Omental fat pad (tissue), 4 donors: ENCODE measurements at places on chromosomes 4 and X. TPM values are rescaled to one million over a fixed set of nuclear protein-coding genes. Genes with fewer than 3 reads are reported as not detected.

SPINK2 gene
- 5.7 TPM for total RNA-seq

TMEM47 gene
- 24.5 TPM for total RNA-seq

- DNase-seq = no peak
Measured at GRCh38 chr4:122806981-122807679, 19.5 kb upstream of the FGF2 start.

DNA sequence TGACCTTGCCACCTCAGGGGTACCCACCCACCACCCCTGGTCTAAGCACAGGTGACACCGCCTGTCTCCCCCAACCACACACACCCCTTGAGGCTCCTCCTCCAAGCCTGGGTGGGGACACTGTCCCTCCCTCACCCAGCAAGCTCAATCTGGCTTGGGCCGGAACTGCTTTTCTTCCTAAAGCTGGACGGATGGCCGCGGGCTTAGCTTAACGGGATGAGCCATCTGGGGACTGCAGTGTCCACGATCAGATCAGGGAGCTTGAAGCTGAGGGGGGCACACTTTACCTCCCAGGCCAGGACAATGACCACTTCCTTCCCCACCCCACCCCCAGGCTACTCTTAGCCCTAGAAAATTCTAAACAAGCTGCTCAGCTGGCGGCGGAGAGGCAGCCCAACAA lies 1.0 kb upstream of the SLC6A8 start:
- DNase-seq = no peak

DNA sequence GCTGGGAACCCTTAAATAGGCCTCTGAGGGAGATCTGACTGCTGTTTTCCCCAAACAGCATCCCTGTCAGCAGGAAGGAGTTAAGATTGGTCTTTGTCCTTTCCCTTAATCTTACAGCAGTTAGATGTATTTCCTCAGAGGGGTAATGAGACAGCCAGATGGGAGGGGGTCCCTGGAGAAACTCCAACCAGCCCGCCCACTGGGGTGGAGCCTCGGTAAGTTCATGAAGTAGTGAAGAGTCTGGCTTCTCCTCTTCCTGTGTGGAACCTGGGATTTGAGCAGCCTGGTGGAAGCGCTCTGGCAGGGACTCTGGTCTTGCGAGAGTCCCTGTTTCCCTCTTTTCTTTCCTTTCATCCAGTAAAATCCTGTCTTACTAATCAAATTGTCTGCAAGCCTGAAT lies 330.0 kb downstream of the TLL1 start:
- DNase-seq = no peak

DNA sequence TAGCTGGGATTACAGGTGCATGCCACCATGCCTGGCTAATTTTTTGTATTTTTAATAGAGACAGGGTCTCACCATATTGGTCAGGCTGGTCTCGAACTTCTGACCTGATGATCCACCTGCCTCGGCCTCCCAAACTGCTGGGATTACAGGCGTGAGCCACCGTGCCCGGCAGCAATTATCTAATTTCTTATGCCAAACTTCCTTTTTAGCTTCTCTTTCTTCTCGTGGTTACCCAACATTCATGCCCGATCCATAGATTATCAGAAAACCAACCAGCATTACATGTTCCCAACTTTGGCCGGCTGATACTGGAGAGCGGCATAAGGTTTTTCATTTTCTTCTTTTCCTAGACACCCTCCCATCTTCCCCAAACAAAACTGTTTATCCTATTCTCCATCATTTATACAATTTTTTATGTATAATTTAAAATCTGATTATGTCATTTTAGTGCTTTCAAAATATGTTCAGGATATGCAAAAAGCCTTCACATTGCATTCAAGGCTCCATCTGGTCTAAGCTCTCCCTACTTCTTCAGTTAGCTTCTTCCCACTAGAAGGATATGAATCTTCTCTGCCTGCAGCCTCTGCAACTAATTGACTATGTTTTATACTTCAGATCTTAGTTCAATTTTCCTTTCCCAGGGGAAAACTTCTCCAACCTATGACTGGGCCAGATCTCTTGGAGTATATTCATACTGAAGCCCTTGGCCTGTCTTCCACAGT lies 8.7 kb downstream of the SLC7A11 start:
- DNase-seq = no peak

DNA sequence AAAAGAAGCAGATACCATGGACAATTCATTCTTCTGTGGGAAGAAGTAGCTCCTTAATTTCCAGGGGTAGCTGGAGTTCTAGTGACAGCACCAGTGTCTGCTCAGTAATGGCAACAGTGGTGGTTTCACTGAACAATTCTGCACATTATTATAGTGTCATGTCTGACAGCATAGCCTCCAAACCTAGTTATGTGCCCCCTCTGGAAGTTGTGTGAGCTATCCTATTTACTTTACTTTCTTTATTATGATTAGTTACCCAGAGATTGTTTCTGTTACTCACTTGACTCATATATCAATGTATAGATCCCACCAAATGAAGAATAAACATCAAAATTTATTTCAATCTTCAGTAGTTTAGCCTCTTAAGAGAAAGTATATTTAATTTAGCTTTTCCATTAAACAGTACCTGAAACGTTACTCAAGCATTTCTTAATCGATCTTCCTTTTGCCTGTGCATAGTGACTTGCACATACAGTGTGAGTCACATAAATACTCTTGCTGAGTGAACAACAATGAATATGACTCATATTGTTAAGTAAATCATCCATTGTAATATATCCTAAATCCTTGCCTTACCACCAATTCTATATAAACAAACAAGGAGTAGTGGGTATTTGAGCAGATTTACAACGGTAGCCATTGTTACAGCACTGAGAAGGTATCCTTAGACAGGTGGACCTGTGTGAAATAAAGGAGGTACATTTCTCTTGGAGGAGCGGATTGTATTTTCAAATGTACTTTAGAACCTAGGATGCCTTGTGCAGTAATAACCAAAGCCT lies 534.7 kb downstream of the ANKRD50 start:
- DNase-seq = no peak

DNA sequence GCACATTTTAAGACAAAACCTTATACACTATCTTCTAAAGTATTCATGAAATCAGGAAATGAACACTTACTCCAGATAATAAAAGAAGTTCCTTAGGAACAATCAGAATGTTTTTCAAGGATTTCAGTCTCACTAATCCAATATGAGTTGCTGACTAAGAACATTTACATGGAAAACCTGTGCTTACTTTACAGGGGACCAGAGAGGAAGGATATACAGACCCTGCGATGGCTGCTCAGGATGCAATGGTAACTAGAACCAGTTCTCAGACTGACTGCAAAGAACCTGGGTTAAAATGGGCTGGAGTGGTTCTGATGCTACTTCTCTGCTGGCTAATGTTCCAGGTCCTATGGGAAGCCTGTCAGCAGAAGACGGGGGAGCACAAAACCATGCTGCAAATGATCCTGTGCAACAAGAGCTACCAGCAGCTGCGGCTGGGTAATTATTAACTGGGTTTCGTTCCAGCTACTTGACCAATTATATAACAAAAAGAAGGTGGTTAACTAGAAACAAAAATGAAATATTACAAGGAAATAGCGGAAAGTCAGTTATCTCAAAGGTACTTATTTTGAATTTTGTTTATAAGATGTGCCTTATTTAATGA lies 85.3 kb downstream of the ANXA10 start:
- no peak for DNase-seq

DNA sequence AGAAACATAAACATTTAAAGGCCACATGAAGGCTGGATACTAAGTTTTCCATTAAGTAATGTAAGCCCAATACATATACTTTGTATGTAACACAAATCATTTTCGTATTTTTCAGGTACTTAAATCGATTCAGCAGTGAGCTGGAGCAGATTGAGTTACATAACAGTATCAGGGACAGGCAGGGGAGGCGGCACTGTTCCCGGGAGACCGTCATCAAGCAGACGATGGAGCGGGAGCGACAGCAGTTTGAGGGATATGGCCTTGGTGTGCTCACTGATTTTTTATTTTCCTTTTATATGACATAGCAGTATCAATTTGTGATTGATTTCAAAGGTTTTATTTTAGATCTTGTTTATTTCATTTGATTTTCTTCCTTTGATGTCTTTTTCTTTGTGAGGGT lies 20.7 kb downstream of the TMA16 start:
- DNase-seq = no peak

DNA sequence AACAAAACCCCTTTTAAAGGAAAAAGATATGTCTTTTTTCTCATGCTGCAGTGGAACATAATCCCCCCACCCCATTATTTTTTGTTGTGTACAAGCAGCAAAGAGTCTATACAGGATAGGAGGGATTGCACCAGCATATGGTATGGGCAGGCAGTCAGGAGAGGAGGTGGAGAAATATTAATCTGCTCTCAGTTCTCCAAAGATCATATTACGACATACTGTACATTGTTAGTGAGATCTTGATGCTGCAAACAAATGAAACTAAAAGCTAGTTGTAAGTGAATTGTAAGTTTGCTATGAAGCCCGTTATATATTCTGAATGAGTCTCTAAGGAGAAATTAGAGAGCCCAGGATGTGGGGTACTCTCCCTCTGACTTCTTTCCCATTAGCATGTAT lies 75.3 kb downstream of the RAPGEF2 start:
- DNase-seq = no peak

DNA sequence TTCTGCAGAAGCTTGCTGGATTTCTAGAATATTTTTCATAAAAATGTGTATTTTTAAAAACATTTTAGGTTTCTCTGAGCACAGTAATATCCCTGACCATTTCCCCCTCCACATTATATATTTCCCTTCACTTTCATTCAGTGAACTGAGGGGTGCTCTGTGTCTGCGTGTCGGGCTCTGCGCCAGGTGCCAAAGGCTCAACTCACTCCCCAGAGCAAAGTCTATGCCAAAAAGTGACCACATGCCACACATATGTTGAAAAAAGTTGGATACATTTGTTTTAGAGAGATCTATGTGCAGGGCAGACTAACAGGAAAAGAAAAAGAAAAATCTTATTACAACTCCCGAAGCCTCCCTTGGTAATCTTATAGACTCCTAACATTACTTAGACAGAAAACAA lies 233.7 kb downstream of the MGST2 start:
- DNase-seq = no peak

DNA sequence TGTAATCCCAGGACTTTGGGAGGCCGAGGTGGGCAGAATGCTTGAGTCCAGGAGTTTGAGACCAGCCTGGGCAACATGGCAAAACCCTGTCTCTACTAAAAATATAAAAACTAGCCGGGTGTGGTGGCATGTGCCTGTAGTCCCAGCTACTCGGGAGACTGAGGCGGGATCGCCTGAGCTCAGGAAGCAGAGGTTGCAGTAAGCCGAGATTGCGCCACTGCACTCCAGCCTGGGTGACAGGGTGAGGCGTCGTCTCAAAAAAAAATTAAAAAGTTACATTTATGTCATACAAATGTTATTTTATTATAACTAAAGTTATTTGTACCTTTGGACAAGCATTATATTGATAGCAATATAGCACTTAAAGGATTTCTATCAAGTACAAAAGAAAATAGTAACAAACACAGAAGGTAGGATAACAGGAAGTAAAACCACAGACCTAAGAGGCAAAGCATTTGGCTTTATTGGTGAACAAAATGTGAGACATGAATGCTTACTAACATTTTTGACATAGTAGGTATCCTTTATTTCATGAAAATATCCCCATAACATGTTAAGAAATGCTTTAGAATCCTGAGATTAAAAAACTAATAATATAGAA lies 51.5 kb downstream of the TMEM165 start:
- no peak for DNase-seq

GRCh38 chrX:87098477-87098876 lies 419.1 kb upstream of the KLHL4 start:
- DNase-seq = no peak

- DNase-seq = no peak
Measured at GRCh38 chr4:64584981-64585557, 175.8 kb upstream of the TECRL start.

DNA sequence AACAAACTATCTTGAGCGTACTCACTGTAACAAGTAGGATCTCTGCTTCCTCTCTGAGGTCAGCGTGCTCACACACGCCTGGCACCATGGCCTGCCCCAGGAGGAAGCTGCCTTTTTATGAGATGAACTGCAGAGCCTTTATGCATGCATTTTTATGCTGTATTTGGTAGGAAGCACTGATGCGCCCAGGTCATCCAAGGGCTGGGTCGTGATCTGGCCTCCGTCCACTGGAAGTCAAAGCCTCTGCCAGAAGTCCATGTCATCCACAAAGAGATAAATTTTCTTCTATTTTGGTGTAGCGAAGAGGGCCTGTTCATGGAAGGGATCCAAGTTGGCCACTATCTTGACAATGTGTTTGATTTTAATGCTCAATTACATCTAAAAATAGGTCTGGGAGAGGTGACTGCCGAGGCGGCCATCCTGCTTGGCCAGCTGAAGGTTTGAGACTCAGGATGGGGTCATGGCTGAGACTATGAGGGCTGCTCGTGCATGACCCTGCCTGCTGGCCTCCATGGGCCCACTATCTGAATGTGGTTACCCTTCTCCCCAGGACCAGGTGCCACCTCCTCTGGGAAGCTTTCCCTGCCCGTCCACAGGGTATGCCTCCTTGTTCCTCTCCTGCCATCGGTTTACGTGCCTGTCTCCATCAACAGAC lies 50.3 kb downstream of the HTRA3 start:
- no peak for DNase-seq

DNA sequence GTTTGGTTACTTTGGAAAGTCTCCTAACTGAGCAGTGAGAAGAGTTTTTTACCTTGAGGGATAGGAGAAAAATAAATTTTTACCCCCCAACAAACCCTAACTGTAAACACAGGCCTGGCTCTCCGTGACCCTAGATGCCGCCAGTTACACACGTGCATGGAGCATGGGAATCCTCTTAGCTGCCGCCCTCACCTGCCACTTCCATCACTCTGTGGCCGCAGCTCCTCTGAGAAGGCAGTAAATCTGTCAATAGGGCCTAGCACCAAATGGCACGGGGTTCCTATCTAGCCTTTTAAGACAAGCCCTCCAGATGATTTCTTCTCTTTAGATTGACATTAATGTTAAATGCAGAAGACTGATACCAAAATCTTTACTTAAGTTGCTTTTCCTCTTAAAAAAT lies 330.3 kb upstream of the FAM241A start:
- no peak for DNase-seq

DNA sequence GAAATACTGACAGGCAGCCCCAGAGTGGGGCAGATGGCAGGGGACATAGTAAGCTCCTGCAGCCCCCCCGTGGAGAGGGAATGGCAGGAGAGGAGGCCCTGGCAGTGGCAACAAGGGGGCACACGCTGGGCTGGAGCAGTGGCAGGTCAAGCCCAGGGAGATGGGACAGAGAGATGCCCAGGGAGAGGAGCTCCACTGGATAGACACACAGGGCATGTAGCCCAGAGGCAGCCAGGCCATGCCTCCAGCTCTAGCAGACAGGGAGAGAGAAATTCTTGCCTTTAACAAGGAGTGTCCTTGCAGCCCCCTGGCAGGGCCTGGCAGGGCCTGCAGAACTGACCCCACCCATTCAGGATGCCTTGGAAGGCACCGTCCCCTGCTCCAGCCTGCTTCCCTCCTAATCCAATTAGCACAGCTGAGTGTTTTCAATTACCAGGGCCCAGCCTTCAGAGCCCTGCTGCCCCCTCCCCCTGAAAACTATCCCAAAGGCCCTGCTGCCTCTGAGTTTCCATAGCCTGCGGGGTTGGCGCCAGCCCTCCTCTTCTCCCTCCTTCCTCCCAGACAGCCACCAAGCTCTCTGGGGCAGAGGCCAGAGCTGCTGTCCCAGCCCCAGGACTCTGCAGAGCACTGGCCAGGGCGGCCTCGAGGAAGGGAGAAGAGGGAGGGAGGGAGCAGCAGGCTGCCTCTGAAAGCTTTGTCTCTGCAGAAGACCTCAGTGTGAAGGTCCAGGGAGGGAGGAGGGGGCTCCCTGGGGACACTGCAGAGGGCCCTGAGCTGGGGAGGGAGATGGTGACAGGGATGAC lies 12.5 kb downstream of the L1CAM start:
- DNase-seq = no peak

- DNase-seq = no peak
Measured at GRCh38 chrX:38220024-38220414, 652 bp downstream of the SRPX start.
